Stimulated activated CD4-positive, alpha-beta T cell treated with anti-CD3 and anti-CD28 coated beads, TNF-alpha, amount 100 ng/mL, for 24 hours (primary cell): ENCODE measurements at places on chromosomes 13 and 19.

GRCh38 chr19:39046037-39046821, 13.9 kb upstream of the FBXO27 start:
- DNase-seq, result no peak

- peak; percentile 84 for DNase-seq
Observed at GRCh38 chr19:40612831-40613689, 11.9 kb downstream of the LTBP4 start.

- no peak for DNase-seq
Observed at GRCh38 chr13:22074403-22074802, 403.5 kb downstream of the FGF9 start.

DNA sequence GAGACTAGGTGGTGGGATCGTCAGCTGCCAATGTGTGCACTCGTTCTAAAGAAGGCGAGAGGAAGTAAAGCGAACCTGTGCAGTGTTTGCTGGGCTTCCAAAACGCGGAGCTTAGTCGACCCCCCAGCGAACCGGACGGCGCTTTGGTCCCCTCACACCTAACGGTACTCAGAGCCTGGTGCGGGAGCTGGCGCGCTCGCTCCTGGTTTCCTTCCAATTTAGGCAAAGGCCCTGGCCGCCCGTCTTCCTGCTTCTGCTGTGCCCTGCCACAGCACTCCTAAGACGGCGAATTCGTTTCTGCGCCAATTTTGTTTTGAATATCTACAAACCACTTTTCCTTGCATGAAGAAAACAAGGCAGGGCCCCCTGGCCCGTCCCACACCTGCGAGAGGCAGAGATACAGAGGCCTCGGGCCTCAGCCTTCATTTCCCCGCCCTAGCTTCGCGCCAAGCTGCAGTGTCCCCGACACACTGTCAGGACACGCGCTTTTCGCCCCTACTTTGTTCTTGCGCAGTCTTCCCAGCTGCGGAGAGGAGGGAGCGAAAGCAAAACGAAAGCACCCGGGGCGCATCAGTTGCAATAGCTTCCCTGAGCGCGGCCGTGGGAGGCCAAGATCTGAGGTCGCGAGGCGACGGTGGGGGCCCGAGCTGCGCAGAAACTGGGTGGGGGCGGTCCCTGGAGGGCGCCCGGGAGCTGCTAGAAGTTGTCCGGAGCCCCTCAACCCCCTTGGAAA, 111.9 kb downstream of the KCNRG start:
- DNase-seq, result peak; percentile 34

DNA sequence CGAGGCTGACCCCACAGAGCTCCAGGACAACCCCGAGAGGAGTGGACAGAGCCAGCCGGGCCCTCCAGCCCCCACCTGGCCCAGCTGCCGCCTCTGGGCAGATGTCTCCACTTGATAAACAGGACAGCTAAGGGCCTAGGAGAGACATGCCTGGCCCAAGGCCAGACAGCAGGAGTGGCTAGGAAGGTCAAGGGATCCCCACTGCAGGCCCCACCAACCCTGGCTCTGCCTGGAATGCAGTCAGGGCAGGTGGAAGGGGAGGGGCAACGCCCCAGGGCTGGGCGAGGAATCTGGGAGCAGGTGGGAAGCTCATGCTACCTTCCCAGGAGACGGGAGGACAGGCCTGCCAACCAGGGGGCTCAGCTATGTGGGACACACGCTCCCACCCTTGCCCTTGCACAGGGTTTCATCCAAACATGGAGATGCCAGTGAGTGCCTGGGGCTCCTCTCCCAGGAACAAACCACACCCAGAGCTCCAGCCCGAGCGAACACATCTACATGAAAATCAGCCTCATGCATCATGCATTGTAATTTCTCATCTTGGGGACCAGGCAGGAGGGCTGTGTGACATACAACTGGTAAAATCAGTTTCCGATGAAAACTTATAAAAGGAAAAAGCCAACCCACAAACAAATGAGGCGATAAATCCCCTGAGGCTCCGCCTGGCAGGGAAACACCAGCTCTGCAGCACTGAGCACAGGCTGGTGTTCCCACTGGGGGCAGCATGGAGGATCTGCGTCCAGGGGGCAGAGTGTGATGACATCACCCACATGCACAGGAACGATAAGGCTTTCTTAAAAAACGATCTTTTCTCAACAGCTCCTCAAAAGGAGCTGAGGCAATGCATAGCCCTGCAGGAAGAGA, 25.0 kb downstream of the SH3GL1 start:
- DNase-seq, result no peak

DNA sequence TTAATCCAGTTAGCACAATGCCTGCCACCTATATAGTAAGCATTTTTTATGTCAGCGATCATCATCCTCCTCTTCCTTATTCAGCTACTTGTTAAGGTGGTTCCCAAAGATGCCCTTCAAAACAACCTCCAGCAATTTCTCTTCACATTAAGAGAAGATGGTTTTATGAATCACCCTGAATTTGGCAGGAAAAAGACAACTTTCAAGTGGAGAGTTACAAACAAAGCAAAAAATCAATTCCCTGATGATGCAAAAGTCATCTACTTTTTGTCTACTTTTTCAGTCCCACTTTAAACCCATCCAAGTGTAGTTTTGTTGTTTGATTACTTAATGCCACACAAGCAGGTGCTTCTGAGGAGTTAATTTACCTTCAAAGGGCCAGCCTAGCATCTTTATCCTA, 139.1 kb upstream of the SERP2 start:
- no peak for DNase-seq

- DNase-seq, result no peak
Observed at GRCh38 chr13:111017755-111018459, 97.2 kb upstream of the ARHGEF7 start.

DNA sequence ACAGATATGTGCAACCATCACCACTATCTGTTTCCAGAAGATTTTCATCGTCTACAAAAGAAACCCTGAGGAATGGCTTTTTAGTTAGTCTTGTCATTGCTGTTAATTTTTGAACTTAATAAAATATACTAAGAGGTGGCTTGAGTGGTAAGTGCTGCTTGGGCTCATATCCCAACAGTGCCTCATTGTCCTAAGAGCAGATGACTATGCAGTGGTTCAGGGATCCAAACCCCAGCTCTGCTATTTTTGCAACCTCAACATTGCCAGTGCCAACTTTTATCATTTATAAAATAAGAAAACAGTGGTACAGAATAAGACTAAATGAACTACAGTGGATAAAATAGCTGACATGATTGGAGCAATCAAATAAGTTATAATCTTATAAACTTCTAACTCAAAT, 123.2 kb upstream of the SLC7A1 start:
- no peak for DNase-seq

DNA sequence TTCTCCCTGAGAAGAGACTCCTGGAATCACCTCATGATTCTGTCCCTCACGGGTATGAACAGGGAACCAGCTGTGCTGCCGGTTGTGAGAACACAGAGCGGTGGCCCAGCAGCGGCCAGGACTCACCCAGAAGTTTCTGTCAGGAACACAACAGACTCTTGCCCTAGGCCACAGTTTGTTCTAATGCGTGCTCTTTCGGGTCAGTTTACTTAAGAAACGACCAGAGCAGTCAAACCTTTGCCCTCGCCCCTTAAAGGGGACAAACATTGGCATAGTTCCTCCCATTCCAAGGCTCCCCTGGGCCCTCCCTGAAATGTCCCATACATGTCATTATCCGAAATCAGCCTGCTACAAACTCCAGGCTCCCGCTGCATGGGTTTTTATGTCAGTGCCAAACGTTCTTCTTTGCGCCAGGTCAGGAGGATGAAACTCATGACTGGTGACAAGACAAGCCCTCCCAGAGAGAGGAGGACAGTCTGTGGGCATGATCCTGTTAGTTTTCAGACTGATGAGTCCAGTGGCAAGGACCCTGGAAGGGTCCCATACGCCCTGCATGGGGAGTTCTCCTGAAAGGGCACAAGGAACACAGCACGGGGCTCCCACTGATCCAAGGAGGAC, 18.3 kb downstream of the ZIC5 start:
- no peak for DNase-seq

- no peak for DNase-seq
Observed at GRCh38 chr19:52901842-52902241, 4.4 kb upstream of the ZNF320 start.

GRCh38 chr13:74575729-74576125, 441.5 kb upstream of the KLF12 start:
- DNase-seq, result peak; percentile 3

DNA sequence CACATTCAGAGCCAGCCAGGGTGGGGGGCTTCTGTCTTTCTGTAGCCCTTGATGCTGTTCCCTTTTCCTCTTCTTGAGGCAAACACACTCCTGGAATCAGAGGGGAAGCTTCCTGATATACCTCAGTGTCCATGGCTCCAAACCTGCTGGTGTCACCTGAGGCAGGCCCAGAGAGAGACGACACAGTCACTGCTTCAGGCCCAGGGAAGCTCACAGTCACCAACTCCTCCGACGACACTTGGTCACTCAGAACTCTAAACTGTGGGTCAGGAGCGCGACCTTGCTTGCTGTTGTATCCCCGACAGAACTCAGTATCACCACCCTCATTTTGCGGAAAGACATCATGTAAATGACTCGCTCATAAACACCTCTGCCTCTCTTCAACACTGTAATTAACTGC, 1.1 kb downstream of the ATP13A1 start:
- no peak for DNase-seq

DNA sequence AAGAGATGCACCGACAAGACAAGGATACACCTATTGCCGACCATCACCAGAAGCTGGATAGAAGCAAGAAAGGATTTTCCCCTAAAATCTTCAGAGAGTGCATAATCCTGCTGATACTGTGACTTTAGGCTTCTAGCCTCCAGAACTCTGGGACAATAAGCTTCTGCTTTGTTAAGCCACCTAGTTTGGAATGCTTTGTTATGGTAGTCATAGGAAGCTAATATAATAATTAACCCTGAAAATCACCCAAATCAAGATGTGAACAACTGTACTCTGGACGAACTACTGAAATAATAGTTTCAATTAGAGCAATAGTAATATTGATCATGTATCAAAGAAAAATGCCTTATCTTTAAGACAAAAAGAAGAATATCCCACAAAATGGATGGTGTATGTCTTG, 524.6 kb downstream of the EFNB2 start:
- DNase-seq, result no peak

GRCh38 chr13:44026194-44026593, 146.5 kb downstream of the LACC1 start:
- DNase-seq, result no peak

DNA sequence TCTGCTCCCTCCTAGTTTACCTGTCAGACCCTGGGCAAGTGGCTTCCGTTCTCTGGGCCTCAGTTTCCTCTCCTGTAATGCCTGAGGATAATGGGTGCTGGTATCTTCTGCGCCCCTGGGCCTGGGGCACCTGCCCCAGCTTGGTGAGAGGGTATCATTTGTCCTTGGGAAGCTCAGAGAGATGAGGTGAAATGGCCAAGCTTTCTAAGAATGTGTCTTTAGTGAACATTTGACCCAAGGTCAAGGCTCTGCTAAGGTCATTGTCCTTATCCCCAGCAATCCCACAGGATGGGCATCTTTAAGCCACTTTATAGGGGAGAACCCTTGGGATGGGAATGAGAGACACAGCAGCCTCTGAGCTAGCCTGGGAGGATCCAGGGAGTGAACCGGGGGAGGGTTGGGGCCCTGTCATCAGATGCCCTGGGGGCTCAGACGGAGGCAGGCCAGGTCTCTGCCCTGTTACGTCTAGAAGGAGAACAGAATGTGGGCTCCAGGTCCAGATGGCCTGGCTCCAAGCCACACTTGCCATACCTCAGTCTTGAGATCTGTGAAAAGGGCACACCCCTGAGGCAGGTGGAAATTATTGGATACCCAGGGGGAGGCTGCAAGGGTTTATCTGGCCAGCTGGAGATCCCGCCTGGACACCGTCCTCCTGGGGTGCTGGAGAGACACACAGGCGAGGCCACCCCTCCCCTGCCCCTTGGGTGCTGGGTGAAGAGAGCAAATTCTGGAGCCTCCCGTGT, 1.1 kb upstream of the NFIC start:
- no peak for DNase-seq

DNA sequence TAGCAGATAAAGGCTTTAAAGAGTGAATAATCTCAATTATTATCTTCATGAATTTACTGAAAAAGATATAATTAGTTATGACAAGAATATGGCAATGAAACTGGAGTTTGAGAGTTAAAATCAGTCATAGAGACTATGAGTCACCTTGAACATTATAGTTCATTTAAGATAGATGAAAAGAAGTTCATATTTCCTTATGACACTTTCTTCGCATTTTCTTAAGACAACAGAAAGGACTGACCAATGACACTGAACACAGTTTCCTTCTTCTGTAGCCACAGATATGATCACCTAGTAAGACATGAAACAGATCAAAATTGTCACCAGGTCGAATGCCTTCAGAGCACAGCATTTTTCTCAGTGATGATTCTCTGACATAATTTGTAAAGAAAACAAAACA, 202.1 kb downstream of the KLF12 start:
- DNase-seq, result no peak

GRCh38 chr13:37134411-37135041, 29.1 kb upstream of the CSNK1A1L start:
- DNase-seq, result no peak

DNA sequence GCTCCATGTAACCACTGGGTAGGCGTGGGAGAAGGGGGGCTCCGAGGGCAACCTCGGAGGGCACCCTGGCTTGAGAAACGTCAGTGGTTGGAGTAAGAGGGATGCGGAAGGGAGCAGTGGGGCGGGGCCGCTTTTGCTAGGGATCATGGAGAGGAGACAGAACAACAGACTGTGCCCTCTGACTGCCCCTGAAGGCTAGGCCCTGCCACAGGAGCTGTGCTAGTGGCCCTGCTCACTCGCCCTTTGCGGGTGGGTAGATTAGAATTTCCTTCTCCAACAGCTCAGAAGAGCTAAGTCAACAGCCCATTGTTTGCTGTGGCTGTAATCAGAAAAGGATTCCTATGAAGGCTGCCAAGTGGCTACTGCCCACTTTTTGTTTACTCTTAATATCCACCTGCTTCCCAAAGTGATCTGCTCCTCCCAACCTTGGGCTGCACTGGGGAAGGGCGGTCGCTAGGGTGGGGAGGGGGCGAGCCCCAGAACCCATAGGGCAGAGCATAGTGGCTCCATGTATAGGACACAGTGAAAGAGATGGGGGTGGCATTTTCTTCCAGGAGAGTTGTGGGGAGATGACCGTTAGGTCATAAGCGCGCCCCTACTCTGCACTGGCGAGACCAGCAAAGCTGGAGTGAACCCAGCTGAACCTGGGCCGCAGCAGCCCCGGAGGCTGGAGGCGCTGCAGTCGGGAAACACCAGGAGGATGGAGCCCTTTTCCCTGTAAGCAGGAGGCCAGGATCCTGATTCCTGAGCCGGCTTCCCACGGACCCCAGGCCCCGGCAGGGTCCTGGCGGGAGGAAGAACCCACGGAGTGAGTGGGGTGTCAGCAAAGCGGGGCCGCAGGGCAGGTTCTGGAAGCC, 1.9 kb upstream of the C1QTNF9 start:
- no peak for DNase-seq
